Astrocyte of the spinal cord (primary cell): ENCODE measurements at places on chromosomes 6 and 20.

- DNase-seq = no peak
Observed at GRCh38 chr6:105882828-105883227, 203.3 kb upstream of the PRDM1 start.

DNA sequence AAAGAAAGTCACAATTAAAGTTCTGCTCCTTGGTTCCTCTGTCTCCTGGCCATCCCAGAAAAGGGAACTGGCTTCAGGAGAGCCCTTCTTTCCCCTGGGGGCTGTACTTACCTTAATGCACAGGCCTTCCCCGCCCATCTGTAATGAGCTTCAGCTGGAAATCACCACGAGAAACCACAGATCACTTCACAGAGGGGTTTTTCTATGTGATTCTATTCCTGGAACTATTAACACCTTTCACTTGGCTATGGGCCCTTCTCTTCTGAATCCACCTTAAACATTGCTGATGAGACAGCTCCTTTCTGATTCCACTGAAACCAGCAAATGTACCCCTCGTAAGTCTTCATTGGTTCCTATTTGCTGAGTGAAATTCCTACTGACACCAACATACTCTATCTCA, 80.7 kb downstream of the FOXF2 start:
- DNase-seq = no peak

GRCh38 chr6:104187616-104188015, 672.1 kb downstream of the HACE1 start:
- DNase-seq = no peak

DNA sequence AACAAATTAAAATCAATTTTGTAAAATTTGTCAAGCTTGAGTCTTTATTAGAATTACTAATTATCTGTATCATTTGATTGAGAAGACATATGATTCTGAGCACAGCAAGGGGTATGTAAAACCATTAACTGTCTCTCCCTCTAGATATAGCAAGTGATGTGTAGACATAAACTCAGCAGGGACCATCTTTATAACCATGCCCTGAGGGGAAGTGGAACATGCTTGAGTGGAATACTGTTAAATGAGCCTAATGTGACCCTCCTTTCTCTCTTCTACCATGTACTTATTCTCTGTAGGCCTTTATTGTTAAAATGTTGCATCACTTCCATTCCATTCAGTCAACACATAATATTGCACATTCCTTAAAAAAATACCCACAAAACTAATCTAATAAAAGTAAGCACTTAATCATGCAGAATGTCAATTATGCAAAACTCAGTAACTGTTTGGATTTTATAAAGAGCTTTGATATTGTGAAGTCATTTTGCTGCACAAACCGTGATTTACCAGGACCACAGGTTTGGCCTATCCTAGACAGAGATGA, 896.6 kb upstream of the MANEA start:
- DNase-seq = no peak

GRCh38 chr6:83884523-83884922, 25.0 kb downstream of the CYB5R4 start:
- peak; percentile 47 for DNase-seq

DNA sequence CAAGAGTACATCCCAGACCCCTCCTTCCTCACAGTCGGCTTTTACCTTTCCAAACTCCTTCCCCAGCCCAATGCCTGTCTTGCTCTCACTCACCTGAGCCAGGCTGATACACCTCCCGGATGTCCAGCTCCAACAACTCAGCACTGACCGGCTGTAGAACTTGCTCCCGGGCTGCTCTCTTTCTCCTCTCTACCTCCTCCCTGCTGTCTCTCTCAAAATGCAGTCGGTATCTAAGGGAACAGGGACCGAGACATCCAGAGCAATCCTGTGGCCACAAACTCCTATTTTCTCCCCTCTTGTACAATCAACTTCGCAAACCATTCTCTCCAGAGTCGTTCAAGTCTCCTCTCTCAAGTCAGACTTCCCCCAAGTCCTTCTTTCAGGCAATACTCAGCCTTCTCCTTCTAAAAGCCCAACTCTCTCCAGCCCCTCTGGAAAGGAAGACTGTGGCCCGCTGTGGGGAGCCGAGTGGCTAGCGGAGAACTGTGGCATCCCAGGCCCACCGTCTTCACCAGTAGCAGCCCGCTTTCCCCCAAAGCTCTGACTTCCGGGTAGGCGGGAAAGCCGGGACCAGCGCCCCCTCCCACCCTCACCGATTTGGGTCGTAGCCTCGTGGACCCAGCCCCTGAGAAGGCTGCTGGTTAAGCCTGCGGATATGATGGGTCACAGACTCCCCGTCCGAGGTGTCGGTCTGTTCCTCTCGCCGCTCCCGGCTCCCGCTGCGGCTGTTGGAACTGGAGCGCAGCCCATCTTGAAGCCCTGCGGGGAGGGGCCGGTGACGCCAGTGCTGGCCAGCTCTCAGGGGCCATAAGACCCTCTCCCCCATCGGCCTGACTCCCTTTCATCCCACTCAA, 1.1 kb downstream of the GNL1 start:
- DNase-seq = peak; percentile 56

DNA sequence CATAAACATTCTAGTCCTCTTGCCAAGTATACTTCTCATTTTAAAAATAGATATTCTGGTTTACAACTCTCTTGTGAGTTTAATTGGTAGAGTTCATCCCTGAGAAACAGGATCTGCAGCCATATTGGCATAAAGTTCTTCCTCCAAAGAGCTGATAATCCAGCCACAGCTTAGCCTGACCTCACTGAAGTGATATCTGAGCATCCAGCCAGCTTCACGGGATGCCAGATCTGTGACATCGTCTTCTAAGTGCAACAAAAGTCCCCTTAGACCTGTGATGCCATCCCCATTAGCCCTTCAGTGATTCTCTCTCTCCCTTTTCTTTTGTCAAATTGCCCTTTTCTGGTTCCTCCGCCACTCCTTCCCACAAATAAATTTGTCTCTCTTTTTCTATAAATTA, 180.6 kb upstream of the STXBP5 start:
- no peak for DNase-seq

DNA sequence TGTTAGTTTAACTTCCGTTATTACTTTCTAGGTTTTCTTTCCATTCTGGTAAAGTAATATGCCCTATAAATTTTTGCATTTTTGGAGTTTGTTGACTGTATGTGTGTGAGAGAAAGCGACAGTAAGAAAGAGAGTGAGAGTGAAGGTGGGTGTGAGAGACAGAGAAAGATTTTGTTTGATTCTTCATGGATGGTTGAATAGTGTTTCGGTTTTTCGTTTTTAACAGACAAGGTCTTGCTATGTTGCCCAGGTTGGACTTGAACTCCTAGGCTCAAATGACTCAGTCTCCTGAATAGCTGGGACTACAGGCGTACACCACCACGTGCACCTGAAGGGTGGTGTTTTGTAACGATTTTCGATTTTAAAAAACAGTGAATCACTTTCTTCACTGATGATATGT, 329.1 kb upstream of the RUNX2 start:
- DNase-seq = no peak

- DNase-seq = peak; percentile 64
Observed at GRCh38 chr6:29005183-29005885, at the start of gene ZNF311. ZNF311 (minus strand) TSS chr6:29005315; CDS start chr6:29003954, 1,361 bp downstream.

DNA sequence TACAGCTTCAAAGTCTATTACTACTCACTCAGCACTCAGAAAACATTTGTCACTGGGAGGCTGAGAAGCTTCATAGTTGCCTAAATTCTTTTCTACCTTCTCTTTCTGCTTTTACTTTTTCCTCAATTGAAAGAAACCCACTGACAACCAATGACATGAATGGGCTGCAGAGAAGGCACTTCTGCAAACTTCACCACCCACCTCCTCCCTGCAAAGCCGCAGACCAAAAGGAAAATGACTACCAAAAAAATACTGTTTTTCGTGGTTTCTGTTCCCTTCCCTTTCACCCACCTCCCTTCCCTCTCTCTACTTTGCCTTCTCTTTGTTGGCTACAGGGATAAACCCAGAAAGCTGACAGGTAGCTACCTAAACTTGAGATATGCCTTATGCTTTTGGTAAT, 3.2 kb downstream of the GNAS-AS1 start:
- no peak for DNase-seq

DNA sequence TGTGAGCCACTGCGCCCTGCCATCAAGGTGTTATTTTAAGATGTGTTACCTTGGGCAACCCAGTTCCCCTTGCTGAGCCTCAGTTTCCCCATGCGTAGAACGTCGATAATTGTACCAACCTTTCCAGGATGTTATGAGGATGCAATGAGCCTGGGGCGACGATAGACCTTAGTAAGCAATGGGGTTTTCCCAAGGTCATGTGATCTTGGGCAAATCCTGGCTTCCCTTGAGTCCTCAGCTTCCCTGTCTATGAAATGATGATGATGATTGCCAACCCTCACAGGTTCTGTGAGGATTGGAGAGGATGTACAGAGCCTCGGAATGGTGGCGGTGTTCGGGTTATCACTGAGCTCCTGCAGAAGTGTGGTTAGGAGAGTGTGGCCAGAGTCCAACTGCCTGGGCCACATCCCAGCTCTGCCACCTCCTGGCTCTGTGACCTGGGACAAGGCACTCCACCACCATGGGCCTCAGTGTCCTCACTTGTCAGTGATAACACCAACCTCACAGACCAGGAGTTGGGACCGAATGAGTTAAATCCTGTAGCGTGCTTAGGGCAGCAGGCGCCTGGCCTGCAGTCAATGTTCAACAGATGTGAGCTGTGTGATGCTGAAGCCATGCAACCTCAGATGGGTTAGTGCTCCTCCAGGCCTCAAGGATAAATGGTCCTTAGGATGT, 23.4 kb downstream of the SIRPA start:
- no peak for DNase-seq
